ENCODE measurements at places on chromosomes 4 and X.

- no peak for DNase-seq
These were observed 29.9 kb downstream of the TBL1X start for GRCh38 chrX:9494771-9495170.

- no peak for DNase-seq
These were observed 34.5 kb upstream of the RAB33B start for GRCh38 chr4:139419388-139419914.

DNA sequence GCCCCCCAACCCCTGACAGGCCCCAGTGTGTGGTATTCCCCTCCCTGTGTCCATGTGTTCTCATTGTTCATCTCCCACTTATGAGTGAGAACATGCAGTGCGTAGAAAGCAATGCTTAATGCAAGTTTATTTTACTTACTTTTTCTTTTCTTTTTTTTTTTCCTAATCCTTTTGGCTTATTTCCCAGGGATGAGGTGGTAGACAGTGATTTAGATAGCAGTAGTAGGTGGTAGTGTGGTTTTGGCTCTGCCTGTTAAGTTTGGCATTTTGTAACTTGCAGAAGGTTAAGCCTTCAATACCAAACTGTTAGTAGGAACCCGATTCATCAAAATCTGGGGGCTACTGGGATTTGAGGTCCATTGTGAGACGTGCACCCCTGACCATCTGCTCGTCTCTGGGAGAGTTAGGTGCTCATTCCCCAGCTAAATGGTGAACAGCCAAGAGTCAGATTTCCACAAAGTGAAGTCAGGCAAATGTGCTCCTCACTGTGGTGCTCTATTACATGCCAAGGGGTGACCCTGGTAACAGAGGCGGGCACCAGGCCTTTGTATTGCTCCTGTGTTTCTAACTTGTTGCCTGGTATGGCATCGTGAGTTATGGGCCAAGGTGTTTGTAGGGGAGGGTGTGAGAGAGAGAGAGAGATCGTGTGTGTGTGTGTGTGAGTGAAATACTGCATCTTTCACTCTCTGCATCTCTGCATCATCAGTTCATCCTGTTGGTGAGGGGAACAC is 70.3 kb downstream of the PHOX2B start:
- DNase-seq = no peak

GRCh38 chrX:74423289-74423998 is 2.2 kb downstream of the SLC16A2 start:
- no peak for DNase-seq

DNA sequence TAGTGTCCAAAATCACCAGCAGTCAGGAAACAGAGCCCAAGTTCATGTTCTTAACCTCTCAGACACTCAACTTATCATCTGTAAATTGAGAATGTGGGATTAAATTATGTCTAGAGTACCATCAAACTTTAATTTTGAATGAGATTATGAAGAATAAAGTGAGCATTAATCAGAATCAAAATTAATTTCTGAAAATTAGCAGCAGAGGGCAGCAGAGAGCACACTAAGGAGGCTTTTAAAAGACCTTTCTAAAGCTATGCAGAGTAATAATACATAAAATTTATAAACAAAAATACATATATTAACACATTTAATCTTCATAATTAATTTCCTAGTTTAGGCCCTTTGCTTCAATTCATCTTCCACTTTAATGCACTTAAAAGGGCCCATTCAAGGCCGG is 7.1 kb downstream of the TASL start:
- no peak for DNase-seq

DNA sequence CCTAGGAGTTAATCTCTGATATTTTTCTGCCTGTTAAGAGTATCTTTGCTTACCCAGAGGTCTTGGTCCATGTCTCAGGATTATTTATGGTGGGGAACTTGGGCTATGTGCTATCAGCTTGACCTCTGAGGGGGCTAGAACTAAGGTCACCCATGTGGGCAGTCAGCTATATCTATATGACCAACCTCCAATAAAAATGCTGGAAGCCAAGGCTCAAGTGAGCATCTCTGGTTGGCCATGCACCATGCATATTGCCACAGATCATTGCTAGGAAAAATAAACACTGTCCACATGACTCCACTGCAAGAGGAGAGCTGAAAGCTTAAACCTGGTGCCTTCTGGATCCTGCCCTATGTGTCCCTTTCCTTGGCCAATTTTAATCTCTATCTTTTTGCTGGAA is 196.5 kb upstream of the SLC7A11 start:
- no peak for DNase-seq

GRCh38 chr4:56630876-56631666 is 50.0 kb downstream of the HOPX start:
- DNase-seq = no peak

DNA sequence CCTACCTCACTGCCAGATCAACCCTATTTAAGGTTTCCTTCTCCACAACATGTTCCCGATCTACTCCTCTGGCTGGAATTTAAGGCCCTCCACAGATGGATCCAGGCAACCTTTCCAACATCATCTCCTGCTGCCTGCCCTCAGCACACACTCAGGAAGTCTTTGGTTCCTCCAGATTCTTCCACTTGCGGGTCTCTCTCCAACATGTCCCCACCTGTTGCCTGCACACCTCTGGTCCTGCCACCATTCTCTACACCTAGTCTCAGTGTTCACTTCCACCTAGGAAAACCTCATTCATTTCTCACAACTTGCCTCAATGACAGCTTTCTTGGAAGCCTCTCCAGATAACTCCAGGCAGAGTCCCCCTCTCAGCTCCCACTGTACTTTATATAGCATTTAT is 80.1 kb downstream of the RTL5 start:
- DNase-seq = no peak

DNA sequence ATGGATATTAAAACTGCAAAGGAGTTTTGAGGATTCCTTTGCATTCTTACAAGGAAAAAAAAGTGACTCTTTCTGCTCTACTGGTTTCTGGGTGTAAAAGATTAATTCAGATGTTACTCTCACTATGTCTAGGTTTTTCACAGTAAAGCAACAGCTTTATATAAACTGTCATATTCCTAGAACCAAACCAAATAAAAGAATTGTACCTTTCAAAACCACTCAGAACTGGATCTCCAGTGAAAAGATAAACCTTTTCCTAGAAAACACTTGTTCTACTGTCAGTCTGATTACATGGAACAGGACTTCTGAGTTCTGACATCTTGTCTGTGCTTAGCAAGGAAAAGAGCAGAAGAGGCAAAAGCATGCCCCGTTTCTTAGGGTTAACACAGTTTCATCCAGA is 5.0 kb upstream of the PPID start:
- DNase-seq = no peak

DNA sequence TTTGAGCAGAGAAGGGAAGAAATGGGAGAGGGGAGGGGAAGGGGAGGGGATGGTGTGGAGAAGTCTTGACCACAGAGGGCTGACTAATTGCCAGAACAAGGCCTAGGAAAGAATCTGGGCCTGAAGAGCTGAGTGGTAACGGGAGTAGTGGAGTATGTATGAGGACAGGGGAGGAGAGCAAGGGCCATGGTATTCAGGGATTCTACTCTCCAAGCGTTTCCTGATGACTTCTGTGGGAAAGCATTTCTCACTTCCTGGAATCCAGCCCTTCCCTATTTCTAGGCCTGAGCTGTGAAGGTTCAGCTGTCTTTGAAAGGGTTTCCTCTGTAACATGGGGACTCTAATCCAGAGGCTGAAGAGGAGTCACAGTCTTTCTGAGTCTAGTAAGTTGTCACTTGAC is 19.7 kb upstream of the SOX3 start:
- no peak for DNase-seq

- DNase-seq = no peak
These were observed 1323.1 kb downstream of the ADGRL3 start for GRCh38 chr4:62523256-62523655.

DNA sequence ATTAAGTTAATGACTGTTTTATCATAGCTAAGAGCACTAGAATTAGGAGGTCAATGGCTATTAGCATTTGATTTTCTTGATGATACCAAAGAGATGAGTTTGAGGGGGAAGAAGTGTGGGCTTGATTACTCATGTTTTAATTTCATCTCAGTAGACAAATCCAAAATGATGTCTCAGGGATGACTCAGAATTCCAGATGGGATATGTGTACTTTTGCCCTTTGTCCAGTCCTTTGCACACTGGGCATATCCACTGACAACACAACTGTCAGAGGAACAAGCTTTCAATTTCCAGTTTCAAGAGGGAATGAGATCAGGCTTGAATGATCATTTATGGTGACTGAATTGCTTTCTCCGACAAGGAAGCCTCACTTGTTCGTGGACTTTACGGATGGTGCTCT is 325.3 kb upstream of the FTHL17 start:
- DNase-seq = no peak

DNA sequence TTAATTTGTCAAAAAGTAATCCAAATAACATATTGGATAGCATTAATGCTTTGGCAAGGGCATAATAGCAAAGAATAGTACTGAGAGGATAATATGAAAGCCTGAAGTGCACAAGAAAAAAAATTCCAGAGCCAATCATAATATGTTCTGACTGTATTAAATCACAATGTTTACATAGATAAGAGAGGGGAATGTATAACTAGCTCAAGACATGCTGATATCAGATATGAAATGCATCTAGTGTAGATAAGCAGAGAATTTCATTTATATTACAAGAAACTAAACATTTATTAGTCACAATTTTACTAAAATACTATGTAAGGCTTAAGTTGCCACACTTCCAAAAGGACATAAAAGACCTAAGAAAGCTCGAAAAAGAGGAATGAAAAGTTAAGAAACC is 193.3 kb downstream of the BANK1 start:
- no peak for DNase-seq

DNA sequence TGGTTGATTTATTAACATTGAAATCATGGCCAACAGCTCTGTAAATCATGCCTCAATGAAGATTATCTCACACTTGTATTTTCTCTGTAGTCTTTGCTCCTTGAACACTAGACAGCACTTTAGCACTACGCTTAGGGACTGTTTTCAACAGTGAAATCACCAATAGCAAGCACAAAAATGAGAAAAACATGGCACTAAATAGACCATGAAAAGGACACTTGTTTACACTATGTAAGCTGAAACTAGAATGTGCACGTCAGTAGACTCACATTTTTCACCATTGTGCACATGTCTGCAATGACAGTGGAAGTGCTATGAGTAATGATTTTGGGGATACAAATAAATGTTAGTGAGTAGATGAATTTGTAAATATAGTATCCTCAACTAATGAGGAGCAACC is 3.1 kb downstream of the BMP2K start:
- DNase-seq = no peak

DNA sequence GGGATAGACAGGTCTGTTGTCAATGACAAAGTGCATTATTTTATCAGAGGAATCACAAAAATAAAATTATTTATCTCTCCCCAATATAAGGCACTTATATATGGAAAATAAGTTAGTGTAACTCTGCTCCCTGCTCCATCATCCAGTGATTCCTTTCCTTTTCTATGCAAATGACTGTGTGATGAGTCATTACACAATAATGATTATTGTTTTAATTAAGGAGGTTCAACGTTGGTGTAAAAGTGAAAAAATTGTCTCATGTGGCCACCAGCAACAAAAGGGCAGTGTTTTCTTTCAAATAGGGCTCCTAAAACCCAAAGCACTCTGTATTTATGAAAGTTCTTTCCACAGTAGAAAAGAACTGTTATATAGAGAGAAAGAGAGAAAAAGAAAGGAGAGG is 16.7 kb downstream of the SLC7A11 start:
- DNase-seq = no peak

- DNase-seq = no peak
These were observed 13.8 kb downstream of the PNMA6E start for GRCh38 chrX:153387345-153387744.

- DNase-seq = no peak
These were observed 99.2 kb upstream of the RAPGEF2 start for GRCh38 chr4:159003420-159004253.

DNA sequence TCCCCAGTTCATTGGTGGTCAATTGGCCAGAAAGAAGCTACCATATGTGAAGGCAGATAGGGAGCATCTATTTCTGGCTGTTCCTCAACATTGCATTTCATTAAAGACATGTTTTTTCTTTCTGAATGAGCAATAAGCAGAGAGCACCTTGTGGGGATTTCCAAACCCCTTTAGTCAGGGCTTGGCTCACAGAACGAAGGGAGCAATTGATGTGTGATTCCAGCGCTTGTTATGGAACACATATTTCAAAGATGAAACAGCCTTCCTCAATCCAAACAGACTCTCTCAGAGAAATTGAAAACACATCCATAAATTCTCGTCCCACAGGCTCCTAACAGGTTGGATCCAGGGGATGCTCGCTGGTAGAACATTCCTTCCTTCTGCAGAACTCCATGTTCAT is 84.1 kb downstream of the CLCN4 start:
- DNase-seq = no peak

GRCh38 chr4:4868758-4869723 is 9.6 kb downstream of the MSX1 start:
- no peak for DNase-seq

GRCh38 chr4:138449938-138450337 is 207.8 kb upstream of the SLC7A11 start:
- DNase-seq = no peak

- DNase-seq = no peak
These were observed 370.5 kb upstream of the HS3ST1 start for GRCh38 chr4:11799196-11799595.

DNA sequence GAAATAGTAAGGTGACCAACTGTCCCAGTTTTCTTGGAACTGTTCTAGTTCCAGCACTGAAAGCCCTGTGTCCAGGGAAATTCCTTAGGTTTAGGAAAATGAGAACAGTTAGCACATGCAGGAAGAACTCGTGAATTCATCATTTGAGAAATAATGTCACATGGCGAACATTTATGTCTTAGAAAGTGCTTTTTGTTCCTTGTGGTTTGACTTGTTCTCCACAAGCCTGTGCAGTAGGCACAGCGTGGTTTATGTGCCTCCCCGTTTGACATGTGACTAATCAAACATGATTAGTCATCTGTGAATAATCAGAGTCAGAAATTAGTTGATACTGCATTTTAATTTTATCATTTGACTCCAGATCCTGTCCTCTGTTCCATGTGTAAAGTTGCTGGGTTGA is 556.0 kb upstream of the CPEB2 start:
- no peak for DNase-seq

DNA sequence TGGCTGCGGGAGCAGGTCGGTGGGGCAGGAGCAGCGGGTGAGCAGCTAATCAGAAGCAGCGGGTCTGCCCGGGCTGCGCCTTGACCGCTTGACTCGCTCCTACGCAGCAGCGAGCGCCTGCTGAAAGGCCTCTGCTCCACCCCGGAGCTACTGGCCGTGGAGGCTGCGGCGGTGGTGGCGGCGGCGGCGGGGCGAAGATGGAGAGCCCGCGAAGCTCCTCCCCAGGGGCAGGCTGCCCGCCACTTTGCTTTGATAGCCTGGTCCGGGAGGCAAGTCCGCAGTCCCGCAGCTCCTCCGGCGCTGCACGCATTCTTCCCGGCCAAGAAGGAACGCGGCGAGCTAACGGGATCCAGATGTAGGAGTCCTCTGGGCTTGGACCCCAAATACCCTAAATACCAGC is 36.7 kb downstream of the PJA1 start:
- DNase-seq = no peak

DNA sequence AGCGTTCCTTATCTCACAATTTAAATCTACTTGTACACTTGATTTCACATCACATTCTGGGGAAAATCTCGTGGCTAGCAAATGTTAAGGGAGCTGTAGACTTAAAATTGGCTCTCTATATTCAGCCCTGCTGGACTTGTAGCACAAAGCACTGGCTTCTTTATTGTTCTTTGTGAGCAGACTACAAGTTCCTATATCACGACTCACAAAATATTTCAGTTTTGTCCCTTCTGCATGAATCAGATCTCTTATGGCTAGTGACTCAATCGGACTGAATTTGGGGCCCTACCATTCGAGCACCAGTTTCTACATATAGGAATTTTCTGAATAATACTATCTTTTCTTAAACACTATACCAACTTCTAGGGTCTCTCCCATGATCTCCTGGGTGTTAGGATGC is 390.1 kb downstream of the ADAM29 start:
- DNase-seq = no peak

GRCh38 chr4:112145790-112146501 is 692 bp downstream of the FAM241A start:
- DNase-seq = peak; percentile 76
